ENCODE measurements at places on chromosomes 5 and 9.

- DNase-seq, result no peak
Observed at GRCh38 chr9:6218099-6218502, 2.5 kb downstream of the IL33 start.

GRCh38 chr5:133736512-133736911 is 124.2 kb upstream of the FSTL4 start:
- DNase-seq, result no peak

- DNase-seq, result no peak
Observed at GRCh38 chr5:72248410-72248981, 71.5 kb downstream of the MRPS27 start.

GRCh38 chr5:135930029-135930948 is 24.5 kb downstream of the LECT2 start:
- no peak for DNase-seq

DNA sequence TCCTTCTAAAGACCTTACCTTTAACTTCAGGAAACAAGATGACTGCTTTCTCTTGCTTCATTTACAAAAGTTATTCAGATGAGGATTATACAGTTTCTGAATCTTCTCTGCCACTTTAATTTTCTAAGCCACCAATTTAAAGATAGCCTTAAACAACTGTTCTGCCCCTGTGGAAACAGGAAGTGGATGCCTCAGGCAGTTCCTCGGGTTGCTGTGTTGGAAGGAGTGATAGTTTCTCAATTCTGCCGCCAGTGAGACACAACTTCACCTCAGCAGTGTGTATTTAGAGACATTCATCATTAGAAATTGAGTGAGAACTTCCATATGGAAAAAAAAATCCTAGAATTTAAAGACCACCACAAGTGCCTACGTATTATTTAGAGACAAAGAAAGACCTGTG is 475.1 kb upstream of the WWC1 start:
- no peak for DNase-seq

- DNase-seq, result no peak
Observed at GRCh38 chr5:96440185-96440538, 7.1 kb upstream of the PCSK1 start.

DNA sequence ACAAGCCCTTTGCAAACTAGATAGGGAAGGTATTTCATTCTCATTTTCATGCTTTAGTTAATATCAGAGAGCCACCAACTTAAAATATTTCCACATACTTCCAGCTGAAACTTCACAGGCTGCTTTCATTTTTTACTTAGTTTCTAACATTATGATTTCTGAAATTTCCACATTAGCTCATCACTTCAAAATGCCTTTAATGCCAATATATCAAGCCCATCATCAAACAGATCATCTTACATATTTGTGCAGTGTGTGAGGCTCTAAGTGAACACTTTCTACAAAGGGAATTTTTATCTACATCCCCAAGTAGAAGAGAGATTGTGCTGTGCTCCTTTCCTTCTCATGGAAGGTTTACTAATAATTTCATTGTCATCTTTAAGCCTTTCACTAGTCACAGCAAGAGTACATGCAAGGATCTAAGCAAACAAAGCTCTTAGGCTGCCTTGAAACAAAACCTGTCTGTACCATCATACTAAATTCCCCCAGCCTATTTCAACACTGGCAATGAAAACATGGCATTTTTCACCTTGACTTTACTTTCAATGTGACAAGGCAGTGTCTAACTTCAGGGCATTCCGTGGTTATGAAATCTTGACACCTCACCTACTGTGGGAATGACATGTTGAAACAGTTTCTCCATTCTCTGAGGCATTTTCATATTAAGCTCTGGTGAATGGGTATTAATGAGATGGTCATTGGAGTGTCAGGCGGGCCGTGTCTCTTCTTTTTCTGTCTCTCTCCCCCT is 45.4 kb downstream of the PPP2R2B start:
- DNase-seq, result no peak

DNA sequence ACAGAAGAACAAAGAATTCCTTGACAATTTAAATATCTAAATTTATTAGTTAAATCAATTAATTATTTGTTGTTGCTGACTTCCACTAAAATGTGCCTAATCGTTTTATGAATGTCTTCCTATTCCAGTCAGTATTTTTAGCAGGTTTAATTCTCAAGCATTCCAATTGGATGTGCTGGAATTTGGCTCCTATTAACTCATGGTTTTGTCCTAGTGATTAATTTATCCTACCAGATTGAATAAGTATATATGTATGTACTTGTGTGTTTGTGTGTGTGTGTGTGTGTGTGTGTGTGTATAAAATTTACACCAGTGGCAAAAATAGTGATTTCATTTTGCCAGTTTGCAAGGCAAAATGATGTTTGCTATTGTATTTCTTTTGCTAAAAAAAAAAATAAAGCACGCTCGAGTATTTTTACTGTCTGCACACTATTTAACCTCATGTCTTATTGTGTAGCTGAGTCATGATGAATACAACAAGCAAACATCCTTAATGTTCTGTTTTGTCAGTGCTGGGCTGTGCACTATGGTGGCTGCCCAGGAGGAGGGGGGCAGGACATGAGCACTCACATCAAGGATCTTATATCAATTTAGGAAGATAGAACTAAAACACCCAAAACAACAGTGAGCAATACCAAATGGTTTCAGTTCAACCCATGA is 375.5 kb downstream of the PDE4D start:
- DNase-seq, result no peak

GRCh38 chr9:126386088-126386487 is 59.5 kb downstream of the MVB12B start:
- DNase-seq, result no peak

GRCh38 chr9:111250875-111251842 is 78.9 kb downstream of the OR2K2 start:
- DNase-seq, result no peak

DNA sequence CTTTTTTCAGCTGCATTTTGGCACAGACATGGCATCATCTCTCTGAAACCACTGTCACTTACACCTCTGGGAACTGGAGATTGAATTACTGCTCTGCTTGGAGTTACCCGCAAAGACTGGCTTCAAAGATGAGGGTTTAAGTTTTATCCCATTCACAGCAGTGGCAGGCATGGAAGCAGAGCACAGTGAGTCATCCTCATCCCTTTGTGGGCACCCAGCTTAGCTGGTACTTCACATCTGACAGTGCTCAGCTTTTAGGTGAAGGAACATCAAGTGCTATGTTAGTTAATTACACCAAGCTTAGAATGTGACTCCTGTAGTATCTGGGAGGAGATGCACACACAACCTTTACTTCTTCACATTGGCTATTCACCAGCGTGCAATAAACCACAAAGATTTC is 24.8 kb upstream of the ALDH1A1 start:
- no peak for DNase-seq

- no peak for DNase-seq
Observed at GRCh38 chr9:81394881-81395675, 294.3 kb downstream of the TLE1 start.

DNA sequence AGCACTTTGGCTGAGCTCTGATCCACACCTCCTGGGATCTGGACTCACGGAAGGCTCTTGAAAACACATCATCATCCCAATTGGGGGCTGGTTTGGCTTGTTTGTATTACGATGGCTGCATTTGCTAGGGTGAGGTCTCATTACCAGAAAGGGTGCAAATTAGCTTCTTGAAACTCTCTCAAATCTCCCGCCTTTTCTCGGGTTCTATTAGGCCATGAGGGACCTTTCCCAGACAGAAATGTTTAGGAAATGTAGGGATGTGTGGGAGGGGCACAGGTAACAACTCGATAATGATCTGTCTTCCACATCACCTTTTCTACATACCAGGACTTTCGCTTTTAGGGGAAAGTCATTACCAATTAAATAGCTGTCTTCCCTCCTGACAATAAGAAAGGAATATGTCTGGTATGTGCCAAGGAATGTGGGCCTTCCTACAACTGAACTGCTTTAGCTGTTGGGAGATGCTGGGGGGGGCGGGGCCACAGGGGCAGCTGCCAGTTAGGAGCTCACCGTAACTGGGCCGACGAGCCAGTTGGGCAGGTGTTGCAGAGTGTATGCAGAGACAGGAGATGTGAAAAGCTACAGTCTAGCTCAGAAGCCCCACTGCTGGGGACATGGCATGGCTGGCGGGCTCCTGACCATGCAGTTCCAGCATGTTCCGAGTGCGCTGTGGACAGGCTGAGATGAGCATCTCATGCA is 71.2 kb downstream of the AK8 start:
- DNase-seq, result no peak

DNA sequence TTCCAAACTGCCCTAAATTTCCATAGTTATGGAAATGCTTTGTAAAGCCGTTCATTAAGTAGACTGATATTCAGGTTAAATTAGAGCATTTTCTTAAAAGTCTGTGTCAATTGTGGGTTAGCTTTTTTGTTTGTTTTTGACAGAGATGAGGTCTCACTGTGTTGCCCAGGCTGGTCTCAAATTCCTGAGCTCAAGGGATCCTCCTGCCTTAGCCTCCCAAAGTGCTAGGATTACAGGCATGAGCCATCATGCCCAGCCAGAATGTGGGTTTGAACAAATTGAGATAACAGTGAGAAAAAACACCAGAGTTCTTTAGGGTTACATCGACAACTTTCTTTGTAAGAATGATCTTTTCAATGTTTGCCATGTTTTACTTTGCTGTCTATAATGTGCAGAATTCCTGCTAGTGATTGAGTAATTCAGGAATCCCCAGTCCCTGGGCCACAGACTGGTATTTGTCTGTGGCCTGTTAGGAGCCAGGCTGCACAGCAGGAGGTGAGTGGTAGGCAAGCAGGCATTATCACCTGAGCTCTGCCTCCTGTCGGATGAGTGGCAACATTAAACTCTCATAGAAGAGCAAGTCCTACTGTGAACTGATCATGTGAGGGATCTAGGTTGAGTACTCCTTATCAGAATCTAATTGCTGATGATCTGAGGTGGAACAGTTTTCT is 80.5 kb downstream of the RAI14 start:
- no peak for DNase-seq

- DNase-seq, result no peak
Observed at GRCh38 chr9:4750023-4750673, 9.1 kb upstream of the AK3 start.
